Stimulated activated naive CD4-positive, alpha-beta T cell treated with Interleukin-2 at 50 U/mL for 16 hours (primary cell): ENCODE measurements at places on chromosomes 11 and 22.

DNA sequence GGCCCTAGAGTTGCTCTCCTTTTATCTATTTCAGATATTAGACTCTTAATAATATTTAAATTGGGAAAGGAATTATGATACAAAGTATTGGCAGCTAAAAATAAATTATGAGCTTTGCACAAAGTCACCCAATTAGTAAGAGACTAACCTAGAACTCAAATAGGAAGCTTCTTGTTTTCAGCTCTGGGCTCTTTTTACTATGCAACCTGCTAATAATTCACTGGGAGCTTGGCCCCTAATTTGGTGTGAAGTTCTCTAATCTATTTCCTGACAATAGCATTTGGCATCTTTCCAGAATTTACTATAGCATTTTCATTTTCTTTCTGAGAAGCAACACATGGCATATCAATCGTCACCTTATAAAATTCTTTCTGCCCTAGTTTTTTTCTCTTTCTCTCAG, 727.7 kb upstream of the ANO5 start:
- DNase-seq = no peak

DNA sequence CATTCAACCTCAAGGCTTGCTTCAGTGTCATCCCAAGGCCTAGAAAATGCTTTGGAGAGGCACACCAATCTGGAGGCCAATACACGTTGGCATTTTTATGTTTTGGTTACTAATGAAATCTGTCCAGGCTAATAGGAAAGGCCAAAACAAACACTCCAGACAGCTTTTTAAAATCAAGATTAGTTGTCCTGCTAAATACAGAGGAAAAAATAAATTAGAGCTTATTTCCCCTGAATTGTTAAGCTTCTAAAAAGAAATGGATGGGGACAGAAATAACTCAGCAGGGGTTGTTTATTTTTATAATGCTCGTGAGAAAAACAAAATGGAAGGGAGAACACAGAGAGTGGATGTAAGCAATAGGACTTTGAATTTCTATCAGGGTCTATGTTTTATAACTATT, 438.5 kb upstream of the LRRC4C start:
- no peak for DNase-seq

- peak; percentile 54 for DNase-seq
These were observed 1.2 kb downstream of the KMT2A start for GRCh38 chr11:118437208-118438125.

- no peak for DNase-seq
These were observed 1.6 kb upstream of the MFRP start for GRCh38 chr11:119347940-119348605.

DNA sequence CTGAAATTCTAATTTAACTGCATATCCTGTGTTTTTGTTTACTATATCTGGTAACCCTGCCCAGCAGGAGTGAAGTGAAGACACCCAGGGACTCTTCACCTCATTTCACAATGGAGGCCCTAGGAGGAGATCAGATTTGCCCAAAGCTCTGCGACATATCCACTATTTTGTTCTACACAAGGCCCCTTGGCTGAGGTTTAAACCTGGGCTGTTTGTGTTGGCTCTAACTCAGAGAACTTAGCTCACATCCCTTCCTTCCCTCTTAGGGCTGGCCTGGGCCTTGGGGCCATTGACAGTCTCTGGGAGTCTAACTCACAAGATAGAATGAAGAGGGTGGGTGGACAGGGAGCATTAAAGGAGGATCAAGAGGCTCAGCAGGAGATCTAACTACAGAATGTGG, 8.2 kb upstream of the PLA2G3 start:
- DNase-seq = no peak

GRCh38 chr22:43449205-43449830, 37.5 kb downstream of the MPPED1 start:
- DNase-seq = no peak

DNA sequence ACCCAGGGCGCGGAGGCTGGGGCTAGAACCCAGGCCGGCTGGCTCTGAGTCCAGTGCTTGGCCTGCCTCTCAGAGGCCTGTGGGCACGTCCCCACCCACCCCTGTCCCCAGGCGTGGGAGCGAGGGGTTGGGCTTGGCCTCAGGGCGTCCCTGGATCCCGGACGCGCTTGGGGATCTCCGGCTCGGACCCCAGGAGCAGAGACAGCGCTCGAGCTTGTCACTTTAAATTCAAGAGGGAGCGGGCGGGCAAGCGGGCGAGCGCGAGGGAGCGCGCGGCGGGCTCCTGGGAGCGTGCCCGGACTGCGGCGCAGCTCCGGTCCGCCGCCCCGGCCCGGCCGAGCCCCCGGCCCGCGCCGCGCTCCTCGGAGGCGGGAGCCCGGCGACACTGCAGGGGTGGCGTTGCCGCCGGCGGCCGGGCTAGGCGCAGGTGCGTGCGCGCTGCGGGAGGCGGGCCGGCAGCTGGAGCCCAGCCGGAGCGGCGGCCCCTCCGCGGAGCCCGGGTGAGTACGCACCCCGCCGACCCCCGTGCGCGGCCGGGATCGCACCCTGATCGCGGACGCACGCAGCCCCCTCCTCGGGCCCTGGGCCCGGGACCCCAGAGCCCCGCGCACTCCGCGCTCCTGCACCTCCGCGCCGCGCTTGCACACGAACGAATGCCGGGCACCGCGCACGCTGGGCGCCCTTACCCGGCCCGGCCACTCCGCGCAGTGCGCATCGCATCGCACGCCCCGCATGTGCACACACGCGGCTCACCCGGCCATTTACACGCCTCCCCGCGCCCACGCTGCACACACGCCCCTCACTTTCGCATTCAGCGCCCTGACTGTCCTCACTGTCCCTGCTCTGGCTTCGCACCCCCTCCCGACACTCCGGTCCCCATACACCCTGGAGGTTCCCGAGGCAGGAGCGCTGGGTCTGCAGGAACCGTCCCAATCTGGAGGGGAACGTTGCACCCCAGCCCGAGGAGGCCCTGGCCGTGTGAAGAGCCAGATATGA, at the start of gene SYT12:
SYT12 (plus strand) TSS at position 174 of the 996 bp plus-strand sequence. CDS start 7,011 bp downstream, outside the sequence.
- no peak for DNase-seq

- DNase-seq = no peak
These were observed 78.6 kb downstream of the PARVA start for GRCh38 chr11:12455938-12456337.

DNA sequence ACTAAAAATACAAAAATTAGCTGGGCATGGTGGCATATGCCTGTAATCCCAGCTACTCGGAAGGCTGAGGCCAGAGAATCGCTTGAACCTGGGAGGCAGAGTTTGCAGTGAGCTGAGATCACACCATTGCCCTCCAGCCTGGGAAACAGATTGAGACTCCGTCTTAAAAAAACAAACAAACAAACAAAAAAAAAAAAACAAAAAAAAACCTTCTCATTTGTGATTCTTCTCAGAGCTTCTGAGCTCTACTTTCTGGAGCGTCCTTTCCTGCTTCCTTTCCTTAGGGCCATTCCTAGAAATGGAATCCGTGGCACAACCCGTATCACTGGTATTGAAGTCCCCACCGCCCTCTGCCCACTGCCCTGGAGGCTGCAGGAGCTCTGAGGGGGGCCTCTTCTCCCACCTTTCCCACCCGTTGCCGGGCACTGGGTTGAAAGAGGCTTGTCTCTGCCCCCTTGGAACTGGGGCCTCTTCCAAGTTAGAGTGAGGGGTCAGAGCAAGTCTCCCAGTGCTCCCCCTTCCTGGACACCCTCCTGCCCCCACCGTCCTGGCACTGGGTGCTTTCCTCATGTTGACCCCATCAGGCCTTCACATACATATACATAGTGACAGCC, 2.0 kb upstream of the SHISA8 start:
- no peak for DNase-seq

- DNase-seq = peak; percentile 87
These were observed 568 bp upstream of the KMT5B start for GRCh38 chr11:68213555-68214172.

GRCh38 chr22:44368611-44369292, 56.0 kb upstream of the SHISAL1 start:
- no peak for DNase-seq

- no peak for DNase-seq
These were observed 395.9 kb downstream of the OPCML start for GRCh38 chr11:133136376-133136775.

DNA sequence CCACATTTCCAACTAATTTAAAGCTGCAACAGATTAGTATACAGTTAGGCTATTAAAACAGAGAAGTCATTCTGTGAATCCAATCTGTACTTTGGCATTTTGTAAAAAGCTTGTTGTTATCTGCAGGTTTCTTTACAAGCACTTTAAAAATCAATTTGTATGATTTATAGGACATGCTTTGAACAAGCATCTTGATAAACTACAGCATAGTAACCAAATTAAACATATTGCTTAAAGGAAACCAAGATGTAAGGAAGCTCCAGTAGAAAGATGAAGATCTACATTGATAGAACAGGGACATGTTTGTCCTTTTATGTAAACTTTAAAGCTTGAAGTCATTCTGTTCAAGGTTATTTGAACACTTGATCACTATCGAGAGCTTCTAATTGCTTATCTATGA, 498.3 kb upstream of the CCDC90B start:
- DNase-seq = no peak

- no peak for DNase-seq
These were observed 587.5 kb upstream of the B3GAT1 start for GRCh38 chr11:134999590-134999989.

DNA sequence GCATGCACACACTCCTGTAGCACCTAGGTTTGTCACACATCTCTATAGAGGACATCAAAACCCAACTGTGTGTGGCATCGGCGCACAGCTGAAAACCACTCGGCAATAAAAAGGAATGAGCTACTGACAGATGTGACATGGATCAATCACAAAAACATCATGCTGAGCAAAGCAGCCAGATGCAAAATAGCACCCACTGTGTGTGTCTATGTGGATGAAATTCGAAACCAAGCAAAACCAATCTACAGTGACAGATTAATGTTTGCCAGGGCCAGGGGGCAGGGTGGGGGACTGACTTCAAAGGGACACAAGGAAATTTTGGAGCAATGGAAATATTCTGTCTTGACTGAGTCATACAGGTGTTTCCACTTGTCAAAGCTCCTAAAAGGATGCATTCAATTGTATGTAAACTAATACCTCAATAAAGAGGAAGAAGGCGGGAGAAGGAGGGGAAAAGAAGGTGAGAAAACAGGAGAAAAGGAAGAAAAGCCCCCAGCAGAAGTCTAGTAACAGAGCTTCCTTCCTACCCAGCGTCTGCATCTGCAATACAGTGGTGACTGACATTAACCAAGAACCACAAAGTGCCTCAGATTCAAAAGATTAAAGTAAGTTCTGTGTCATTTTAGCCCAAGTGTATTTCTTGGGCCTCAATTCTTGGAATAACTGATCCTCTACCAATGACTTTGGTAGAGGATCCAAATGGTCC, 49.8 kb downstream of the PACSIN2 start:
- peak; percentile 41 for DNase-seq

GRCh38 chr11:106277484-106277883, 200.0 kb downstream of the AASDHPPT start:
- no peak for DNase-seq

GRCh38 chr22:43154887-43155536, 3.7 kb downstream of the TSPO start:
- no peak for DNase-seq

DNA sequence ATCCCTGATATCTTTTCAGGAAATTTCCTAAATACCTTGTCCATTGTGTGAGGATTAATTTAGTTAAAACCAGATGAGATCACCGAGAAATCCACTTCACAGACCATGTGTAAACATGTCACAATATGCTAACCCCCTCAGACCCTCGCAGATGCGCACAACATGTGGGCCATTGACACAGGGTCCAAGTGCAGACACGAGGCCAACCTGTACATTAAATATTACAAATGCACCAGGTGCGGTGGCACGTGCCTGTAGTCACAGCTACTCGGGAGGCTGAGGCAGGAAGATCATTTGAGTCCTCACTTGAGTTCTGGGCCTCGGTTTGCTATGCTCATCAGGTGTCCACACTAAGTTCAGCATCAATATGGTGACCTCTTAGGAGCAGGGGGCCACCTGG, 9.9 kb upstream of the TMPRSS4 start:
- no peak for DNase-seq

- peak; percentile 70 for DNase-seq
These were observed 36.6 kb upstream of the VPREB1 start for GRCh38 chr22:22207845-22208564.

GRCh38 chr11:91795139-91795887, 429.3 kb upstream of the FAT3 start:
- DNase-seq = no peak

DNA sequence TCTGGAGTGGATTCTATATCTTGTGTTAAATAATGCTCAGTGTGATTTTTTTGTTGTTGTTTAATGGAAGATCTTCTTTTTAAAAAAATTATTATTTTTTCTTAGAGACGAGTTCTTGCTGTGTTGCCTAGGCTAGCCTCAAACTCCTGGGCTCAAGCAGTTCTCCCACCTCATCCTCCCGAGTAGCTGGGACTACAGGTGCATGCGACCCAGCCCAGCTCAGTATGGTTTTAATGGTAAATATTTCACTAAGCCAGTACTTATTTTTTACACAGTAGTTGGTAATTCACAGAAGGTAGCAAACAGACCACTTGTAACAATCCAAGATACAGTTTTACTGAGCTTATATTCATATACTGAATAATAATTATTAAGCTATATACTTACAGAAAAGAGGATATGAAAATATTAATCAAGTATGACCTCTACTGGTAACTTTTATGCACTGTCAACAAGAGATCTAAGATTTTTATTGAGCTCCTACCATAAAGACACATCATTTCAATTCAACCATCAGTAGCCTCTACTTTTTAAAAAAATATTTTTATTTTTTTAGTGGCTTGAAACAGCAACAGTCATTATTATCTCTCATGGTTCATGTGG, 6.1 kb upstream of the CD59 start:
- DNase-seq = no peak

DNA sequence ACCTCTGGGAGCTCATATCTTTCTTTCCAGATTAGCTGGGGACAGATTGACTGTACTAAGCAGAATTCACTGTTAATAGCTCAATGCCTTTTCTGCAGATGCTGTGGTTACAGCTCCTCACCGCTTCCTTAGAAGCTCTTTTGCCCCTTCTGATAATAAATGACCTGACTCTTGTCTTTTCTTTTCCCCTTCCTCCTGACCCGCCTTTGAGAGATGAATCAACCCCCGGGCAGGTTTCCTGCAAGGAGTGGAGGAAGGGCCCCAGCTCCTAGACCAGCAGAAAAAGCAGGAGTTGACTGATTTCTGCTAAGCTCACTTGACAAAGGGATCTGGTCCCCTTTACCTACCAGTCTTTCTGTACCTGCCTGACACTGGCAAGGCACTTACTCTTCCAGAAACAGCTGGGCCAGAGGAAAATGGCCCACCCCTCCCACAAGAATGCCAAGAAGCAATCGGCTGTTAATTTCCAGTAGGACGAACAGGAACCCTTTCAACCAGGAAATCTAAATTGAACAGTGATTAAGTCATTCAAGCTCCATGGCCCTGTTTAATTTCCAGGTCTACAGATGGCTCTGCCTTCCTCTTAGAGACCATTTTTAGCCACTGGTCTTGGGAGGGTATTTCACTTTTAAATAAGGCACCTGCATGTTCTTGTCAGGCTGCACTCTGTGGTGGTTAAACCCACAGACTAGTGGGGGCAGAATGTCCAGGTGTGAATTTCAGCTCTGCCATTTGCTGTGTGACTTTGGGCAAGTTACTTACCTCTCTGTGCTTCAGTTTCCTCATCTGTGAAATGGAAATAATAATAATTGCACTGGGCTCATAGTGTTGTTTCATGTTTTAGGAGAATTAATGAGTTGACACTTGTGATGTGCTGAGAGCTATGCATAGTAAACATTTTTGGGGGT, 67.5 kb downstream of the PRR5L start:
- DNase-seq = no peak

GRCh38 chr11:66020618-66021357, 5.5 kb downstream of the CATSPER1 start:
- no peak for DNase-seq

GRCh38 chr22:50292643-50293440, 14.6 kb downstream of the PLXNB2 start:
- no peak for DNase-seq

GRCh38 chr11:103029401-103029800, 62.6 kb downstream of the DCUN1D5 start:
- no peak for DNase-seq
